Metanephros (tissue), 2 donors: ENCODE measurements at places on chromosomes 3 and 15. TPM values are rescaled to one million over a fixed set of nuclear protein-coding genes. Genes with fewer than 3 reads are reported as not detected.

Gene CNTN3
- total RNA-seq = 8.1 TPM

Gene RTP1
- not detected for total RNA-seq

Gene A4GNT
- total RNA-seq = not detected

Gene DUOXA1
- 0.93 TPM for total RNA-seq

Gene APBA2
- 15.9 TPM for total RNA-seq

Gene SV2B
- total RNA-seq = 2.1 TPM

Gene UQCRC1
- 253 TPM for total RNA-seq

Gene CP
- total RNA-seq = 0.64 TPM

Gene PLSCR2
- total RNA-seq = 0.47 TPM

Gene HRH1
- 4.3 TPM for total RNA-seq
